Activated T-cell treated with anti-CD3 and anti-CD28 coated beads, Interleukin-2, amount 50 U/mL, for 4 hours (primary cell): ENCODE measurements at places on chromosomes 5 and 9. TPM values are rescaled to one million over a fixed set of nuclear protein-coding genes. Genes with fewer than 3 reads are reported as not detected.

DNA sequence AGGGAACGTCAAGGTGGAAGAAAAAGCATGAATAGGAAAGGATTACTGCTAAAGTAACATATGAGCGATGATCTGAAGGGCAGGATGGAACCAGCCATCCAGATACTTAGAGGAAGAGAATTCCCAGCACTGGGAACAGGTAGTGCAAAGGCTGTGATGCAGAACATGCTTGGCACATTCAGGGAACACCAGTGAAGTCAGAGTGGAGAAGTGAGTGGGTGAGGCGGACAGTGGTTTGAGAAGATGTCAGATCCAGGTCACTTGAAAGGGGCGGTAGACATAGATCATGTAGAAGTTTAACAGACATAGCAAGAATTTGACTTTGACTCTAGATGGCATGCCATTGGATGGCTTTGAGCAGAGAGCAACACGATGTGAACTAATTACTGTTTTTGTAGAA lies 374.2 kb downstream of the PDE4D start:
- no peak for DNase-seq

DNA sequence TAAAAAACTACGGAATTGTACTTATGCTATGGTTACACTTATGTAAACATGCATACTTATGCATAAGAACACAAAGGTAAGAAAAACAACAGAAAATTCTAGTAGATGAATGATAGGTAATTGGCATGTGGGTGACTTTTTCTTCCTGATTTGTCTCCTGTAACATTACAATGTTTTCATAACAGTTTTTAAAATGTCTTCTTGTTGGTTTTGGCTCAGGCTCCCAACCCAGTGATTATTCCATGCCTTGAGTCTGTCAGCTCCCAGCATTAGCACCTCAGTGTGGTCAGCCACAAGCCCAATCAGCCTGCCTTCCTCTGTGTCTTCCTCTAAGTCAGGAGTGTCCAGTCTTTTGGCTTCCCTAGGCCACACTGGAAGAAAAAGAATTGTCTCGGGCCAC lies 7.9 kb upstream of the FOXE1 start:
- DNase-seq = no peak

GRCh38 chr5:173477345-173478040 lies 139.0 kb downstream of the BOD1 start:
- DNase-seq = no peak

GRCh38 chr9:135924628-135925338 lies 17.4 kb upstream of the CAMSAP1 start:
- no peak for DNase-seq

DNA sequence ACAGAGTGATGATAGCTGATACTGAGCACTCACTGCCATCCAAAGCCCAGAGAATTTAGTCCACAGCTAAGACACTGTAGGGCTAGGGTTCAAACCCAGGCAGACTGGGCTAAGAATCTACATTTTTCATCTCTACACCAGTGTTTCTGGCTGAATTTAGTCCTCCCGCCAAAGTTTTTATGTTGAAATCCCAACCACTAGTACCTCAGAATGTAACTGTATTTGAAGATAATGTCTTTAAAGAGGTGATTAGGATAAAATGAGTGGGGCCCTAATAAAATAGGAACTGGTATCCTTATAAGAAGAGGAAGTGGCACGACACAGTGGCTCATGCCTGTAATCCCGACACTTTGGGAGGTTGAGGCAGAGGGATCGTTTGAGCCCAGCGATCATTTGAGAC lies 4.3 kb downstream of the GNA14 start:
- no peak for DNase-seq

DNA sequence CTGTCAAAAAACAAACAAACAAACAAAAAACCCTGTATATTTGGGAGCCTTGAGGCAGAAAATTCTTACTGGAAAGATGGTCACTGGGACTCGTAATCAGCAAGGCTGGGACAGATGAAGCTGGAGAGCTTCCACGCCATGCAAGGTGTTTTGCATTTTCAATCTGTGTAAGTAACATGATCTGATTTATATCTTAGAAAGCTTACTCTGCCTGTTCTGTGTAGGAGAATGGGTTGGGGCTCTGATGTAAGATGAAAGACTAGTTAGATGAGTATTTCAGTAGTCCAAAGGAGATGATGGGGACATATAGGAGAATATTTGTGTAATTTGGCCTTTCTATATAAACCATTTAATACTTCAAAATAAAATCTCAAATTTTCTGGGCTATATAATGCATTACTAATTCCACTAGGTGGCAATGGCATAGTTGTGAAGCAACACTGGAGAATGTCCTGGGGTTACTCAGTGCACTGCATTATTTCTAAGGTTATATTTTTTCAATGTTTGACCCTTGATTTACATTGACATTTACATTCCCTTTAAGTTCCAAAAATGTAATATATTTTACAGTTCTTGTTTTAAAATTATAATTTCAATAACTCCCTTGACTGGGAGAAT lies 21.9 kb upstream of the FSD1L start:
- no peak for DNase-seq

- no peak for DNase-seq
Measured at GRCh38 chr5:62920856-62921255, 342.2 kb downstream of the LRRC70 start.

GABRA6 gene
- total RNA-seq = not detected

GRCh38 chr5:72552041-72552557 lies 44.9 kb upstream of the ZNF366 start:
- DNase-seq = no peak

GRCh38 chr9:97900738-97901565 lies 21.3 kb downstream of the TRMO start:
- no peak for DNase-seq

- DNase-seq = no peak
Measured at GRCh38 chr5:17431272-17432050, 66.6 kb upstream of the TAF11L2 start.

DNA sequence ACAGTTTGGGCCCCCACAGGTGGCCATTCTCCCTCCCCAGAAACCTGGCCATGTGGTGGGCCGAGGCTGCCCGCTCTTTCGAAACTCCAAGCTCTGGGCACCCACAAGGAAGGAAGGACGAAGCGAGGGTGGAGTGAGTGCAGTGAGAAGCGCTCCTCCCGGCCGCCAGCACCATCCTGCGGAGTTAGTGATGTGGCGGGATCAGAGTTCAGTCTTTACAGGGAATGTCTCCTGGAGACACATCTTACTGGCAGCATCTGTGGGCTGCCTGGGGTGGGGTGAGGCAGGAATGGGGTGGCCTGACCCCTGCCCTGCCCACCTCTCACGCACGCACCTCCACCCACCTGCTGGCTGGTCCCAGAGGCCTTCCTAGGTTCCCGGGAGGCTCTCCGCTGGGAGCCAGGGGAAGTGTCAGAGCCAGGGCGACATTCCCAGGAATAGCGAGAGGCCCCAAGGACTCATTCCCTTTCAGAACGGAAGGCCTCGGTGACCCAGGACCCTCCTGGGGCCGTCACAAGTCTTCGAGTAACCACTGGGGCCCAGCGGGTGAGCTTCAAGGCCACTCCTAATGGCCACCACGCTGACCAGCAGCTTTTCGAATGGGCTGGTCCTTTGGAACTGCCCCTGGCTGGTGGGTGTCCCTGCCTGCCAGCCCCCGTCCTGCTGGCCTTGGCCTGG lies 5.5 kb upstream of the RNU6ATAC start:
- DNase-seq = no peak

ABHD17B gene
- 15.5 TPM for total RNA-seq

GRCh38 chr9:116842658-116843057 lies 155.6 kb downstream of the TRIM32 start:
- DNase-seq = no peak

DNA sequence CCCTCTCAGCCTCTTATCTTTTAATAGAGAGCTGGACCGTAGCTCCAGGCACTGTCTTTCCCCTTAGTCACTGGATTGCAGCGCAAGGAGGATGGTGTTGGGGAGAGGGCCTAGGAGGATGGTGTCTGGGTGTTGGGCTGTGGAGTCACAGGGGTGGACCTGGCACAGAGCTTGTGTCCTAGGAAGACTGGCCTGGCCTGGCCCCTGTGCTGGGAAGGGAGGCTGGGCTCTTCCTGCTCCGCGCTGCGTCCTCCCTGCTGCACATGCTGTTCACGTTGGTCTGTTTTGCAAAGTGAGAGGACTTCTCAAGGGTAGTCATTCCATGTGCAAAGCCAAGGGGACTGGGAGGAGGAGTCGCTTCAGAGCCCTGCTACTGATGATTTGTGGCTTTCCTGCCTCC lies 123.9 kb downstream of the EHMT1 start:
- no peak for DNase-seq

DNA sequence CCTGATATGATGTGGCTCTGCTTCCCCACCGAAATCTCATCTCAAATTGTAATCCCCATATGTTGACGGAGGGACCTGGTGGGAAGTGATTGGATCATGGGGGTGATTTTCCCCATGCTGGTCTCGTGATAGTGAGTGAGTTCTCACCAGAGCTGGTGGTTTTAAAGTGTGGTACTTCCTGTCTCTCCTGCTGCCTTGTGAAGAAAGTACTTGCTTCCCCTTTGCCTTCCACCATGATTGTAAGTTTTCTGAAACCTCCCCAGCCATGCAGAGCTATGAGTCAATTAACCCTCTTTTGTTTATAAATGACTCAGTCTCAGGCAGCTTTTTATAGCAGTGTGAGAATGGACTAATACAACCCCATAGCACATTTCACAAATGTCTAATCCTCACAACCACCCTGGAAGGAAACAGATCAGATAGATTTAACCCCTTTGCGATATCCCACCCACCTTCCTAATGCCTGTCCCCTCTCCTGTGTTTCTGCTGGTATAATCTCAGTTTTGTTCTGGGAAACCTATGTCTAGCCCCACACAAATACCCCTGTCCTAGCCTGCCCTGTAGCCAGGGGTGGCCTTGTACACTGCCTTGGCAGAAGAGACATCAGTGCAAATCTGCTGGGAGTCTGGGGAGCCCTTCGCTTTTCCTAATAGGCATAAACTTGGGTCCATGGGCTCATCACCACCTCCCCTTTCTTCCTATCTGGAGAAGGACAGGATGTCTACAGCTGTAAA lies 157.0 kb upstream of the RAI14 start:
- DNase-seq = no peak

- no peak for DNase-seq
Measured at GRCh38 chr9:98686961-98687855, 21.5 kb downstream of the GABBR2 start.
